ENCODE measurements at places on chromosomes 2 and 18.

DNA sequence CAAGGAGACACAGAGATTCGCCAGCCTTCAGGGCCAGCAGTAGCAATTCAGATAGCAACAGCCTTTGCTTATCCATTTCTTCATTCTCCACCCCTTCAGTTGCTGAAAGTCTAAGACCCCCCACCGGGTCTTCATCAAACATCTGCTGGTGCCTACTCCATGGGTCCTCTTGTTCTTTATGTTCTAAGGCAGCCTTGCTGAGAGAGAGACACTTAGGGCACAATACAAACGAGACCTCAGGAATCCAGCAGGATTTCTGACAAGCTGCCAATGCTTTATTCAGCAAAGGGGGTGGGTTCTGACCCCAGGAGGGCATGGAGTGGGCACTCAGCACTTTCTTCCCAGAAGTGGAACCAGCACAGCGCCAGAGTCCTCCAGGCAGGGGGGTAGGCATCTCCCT, 36.2 kb upstream of the CNGA3 start:
- no peak for DNase-seq

DNA sequence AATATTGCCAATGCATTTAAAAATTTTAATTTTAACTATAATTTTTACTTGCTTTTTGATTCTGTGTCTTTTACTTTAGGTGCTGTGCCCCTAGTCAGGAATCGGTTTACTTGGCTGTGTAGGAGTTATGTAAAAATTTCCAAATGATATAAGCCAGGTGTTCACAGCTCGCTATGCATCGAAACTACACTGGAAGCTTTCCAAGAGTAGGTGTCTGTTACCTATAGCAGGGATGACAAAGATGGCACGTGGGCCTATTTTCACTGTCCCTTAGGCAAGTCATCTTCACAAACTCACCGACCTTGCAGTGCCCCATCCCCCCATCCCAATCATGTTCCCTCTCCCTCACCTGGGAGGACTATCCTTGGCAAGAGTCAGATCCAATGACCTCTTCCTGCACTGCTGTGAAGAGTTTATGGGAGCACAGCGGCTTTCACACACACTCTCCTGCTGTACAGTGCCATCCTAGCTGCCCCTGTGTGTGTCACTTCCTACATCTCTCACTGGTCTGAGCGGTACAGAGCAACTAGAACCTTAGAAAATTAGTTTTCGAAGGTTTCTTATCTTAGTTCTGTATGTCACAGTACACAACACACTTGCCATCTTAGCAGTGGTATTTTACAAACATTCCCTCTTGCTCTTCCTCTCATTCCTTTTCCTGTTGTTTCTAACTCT, 49.2 kb upstream of the NAB1 start:
- no peak for DNase-seq

DNA sequence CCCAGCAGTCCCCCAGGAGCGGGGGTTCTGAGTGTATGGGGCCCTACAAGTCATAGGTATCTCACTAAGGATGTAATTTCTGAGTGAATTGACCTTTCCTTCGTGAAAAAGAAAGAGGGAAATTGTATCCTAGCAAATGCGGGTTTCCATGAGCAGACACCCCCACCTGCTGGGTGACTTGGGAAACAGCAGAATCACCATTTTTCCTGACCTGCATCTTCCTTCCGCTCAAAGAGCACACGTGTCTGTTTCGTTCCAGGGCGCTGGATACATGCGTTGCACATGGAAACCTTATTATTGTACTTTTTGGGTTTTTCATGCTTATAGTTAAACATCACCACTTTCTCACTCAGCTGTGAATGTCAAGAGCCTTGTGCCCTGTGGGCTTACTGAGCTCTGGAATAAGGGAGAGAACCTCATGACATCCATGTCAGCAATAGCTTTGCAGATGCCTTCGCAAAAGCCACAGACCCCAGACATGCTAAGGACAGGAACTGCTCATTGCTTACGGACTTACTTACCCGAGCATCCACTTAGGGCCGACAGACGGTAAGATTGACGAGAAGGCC, 132.8 kb downstream of the TPO start:
- peak; percentile 47 for DNase-seq

GRCh38 chr2:55989405-55989804, 65.8 kb upstream of the EFEMP1 start:
- DNase-seq = no peak

- no peak for DNase-seq
Measured at GRCh38 chr2:3008561-3008960, 369.1 kb downstream of the EIPR1 start.

- peak; percentile 53 for DNase-seq
Measured at GRCh38 chr2:178306352-178307073, 112.2 kb downstream of the OSBPL6 start.

- DNase-seq = no peak
Measured at GRCh38 chr2:7024261-7024660, 107.0 kb downstream of the RNF144A start.

- no peak for DNase-seq
Measured at GRCh38 chr2:167784084-167784425, 463.3 kb downstream of the STK39 start.

- no peak for DNase-seq
Measured at GRCh38 chr2:217412721-217413120, 552.9 kb upstream of the TNP1 start.

DNA sequence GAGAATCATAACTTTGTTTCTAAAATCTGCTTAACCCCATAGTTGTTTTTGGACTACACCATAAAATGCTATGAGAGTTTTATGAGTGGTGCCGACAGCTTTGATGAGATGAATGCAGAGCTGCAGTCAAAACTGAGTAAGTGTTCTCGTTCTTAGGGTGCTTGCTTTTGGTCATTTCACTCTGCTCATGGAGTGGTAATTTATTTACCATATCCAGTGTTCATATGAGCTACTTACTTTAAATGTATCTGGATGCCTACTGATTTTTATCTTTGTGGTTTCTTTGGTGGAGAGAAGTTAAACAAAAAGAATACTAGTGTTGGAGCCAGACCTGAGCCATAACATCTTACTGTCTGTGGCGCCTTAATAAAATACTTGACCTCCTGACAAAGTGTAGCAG, 16.4 kb downstream of the NDC80 start:
- DNase-seq = no peak

DNA sequence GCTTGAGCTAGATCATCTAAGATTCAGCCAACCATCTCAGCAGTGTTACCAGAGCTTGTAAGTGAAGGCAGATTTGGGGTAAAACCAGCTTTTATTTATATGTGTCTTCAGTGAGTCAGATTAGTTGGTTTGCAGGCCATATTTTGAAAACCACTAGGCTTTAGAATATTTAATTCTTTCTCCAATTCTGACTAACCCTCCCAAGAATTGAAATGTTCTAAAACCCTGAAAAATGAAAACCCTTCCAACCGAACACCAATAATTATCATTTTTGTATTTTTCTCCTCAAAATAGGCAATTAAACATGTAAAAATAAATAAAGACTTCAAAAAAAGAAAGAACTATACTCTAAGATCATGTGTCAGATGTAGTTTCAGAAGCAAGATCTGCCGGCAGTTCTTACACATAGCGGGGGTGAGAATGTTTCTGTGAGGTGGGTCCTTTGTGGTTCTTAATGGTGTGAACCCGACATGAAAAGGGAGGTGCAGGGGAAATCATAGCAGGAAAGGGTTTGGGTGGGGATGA, 14.2 kb downstream of the PLEK start:
- DNase-seq = peak; percentile 31

DNA sequence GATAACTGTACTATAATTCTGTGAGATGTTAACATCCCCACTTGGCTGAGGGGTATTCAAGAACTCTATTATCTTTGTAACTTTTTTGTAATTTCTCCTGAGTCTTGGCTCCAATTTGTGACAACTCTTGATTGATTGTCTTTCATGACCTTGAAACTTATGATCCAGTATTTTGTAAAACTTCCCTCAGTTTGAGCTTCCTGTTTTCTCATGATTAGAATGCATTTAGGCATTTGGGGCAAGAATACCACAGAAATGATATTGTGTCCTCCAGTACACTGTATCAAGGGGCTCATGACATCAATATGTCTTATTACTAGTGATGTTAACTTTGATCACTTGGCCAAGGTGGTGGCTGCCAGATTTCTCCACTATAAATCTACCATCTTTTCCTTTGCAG, 37.4 kb downstream of the PNO1 start:
- DNase-seq = no peak

GRCh38 chr2:158923180-158923594, 45.3 kb upstream of the TANC1 start:
- DNase-seq = no peak

- no peak for DNase-seq
Measured at GRCh38 chr2:78908973-78909372, 116.5 kb upstream of the REG3G start.

- DNase-seq = peak; percentile 68
Measured at GRCh38 chr18:12750076-12750714, 47.4 kb downstream of the PSMG2 start.

All from activated naive CD4-positive, alpha-beta T cell treated with anti-CD3 and anti-CD28 coated beads, Interleukin-2, amount 10 ng/mL, durations not matched to agents 7 days and 5 days (primary cell).